Fibroblast of skin of right quadriceps (primary cell): ENCODE measurements at places on chromosomes 2 and 18.

DNA sequence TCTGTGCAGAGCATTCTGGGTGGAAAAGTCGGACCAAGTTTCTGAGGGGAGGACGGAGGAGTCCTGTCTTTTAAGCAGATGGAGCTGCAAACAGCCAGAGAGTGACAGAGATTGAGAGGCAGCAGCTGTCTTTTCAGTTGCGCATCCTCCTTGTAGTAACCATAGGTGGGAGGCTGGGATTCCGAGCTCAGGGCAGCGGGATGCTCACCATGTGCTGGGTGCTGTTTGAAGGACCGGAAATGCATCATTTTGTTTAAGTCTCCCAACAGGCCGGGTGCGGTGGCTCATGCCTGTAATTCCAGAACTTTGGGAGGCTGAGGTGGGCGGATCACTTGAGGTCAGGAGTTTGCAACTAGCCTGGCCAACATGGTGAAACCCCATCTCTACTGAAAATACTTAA, 93.4 kb downstream of the AGAP1 start:
- DNase-seq, result no peak

GRCh38 chr2:74878551-74878950, 44.6 kb downstream of the HK2 start:
- no peak for DNase-seq

DNA sequence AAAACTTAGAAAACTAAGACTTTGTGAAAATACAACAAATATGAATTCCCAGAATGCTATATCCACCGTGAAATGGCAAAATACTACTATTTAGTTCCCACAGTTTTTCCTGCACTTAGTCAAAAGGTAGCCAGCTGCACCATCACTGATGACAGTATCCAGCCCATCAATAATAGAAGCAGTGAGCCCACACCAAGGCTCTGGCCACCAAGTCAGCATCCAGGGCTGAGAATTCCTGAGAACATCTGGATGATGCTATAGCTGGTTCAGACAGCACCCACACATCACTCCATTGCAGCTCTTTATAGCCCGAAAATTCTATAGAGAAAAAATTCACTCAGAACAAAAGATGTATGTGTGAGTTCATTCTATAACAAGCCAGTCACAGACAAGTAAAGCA, 159.1 kb upstream of the SPATS2L start:
- DNase-seq, result no peak

GRCh38 chr2:120552800-120553481, 182.7 kb upstream of the GLI2 start:
- DNase-seq, result peak; percentile 43

DNA sequence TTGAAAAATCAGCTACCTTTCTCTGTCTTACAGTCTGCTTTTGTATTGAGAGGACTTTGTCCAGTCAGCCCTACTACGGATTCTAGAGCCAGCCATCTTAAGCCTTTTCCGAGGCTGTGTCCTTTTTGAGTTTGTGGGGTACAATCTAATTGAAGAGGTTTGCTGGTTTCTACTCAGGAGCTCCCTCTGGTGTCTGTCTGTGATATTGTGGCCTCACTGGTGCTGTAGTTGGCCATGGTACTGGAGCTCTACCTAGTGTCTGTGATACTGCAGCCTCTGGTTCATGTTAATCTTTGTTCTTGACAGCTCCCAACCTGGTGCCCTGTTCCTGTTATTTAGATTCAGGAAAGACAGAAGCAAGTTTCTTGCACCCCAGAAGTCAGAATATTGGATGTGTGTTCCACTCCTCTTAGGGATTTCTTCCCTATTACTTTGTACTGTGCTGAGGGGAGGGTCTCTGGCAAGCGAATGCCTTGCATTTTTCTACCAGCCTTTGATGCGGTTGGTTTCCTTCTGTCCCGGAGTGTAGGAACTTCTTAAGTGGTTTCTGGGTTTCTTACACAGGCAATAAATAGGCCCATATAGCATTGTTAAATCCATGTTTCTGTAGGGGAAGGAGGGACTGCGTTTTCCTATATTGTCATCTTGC, 78.5 kb downstream of the ACSL3 start:
- peak; percentile 61 for DNase-seq

GRCh38 chr2:72892506-72893173, 5.4 kb downstream of the SPR start:
- DNase-seq, result peak; percentile 61

- DNase-seq, result peak; percentile 27
Observed at GRCh38 chr18:44080054-44080453, 600.6 kb upstream of the SETBP1 start.

- DNase-seq, result no peak
Observed at GRCh38 chr2:140775411-140775810, 1355.4 kb downstream of the LRP1B start.
